ENCODE measurements at places on chromosomes 4 and X. TPM values are rescaled to one million over a fixed set of nuclear protein-coding genes. Genes with fewer than 3 reads are reported as not detected.

Gene CFP
- total RNA-seq = 1.4 TPM

Gene SLC9B1
- total RNA-seq = 3.7 TPM

Gene SAGE1
- total RNA-seq = not detected

Gene MOB1B
- total RNA-seq = 36.9 TPM

Gene OTC
- 0.23 TPM for total RNA-seq

Gene SOX3
- total RNA-seq = 3.7 TPM

Gene MXRA5
- total RNA-seq = 3.9 TPM

Gene BEX2
- 113 TPM for total RNA-seq

Gene TRMT44
- total RNA-seq = 17.1 TPM

Gene MTNR1A
- total RNA-seq = 2.8 TPM

Gene EDA2R
- 1.2 TPM for total RNA-seq

Gene PHOX2B
- not detected for total RNA-seq

Gene L1CAM
- 182 TPM for total RNA-seq

Gene PF4V1
- total RNA-seq = 1.6 TPM

Gene NPY2R
- total RNA-seq = 5.3 TPM

Gene PUDP
- total RNA-seq = 7.6 TPM

Gene TASL
- total RNA-seq = 2.1 TPM

Gene CYLC1
- 0.23 TPM for total RNA-seq

Gene RHOXF1
- not detected for total RNA-seq

Gene MAGEA11
- total RNA-seq = not detected

Gene S100G
- total RNA-seq = not detected

Gene TRIM60
- not detected for total RNA-seq

Gene CXCL10
- 0.46 TPM for total RNA-seq

Gene TAF7L
- 0.46 TPM for total RNA-seq
